ENCODE measurements at places on chromosomes 1 and 21. TPM values are rescaled to one million over a fixed set of nuclear protein-coding genes. Genes with fewer than 3 reads are reported as not detected.
A peak's percentile ranks its signal among the peaks of the same experiment; 100 is the strongest.

The SFN gene
- total RNA-seq = 2.6 TPM

GRCh38 chr21:29904359-29905282, 35.2 kb downstream of the GRIK1 start:
- peak; percentile 17 for DNase-seq

The FCGR2B gene
- not detected for total RNA-seq

- no peak for DNase-seq
Observed at GRCh38 chr1:27869719-27870085, 2.6 kb upstream of the THEMIS2 start.

The FALEC gene
- not detected for total RNA-seq

The INSRR gene
- not detected for total RNA-seq

GRCh38 chr1:160708801-160709200, 2.8 kb downstream of the CD48 start:
- DNase-seq = no peak

DNA sequence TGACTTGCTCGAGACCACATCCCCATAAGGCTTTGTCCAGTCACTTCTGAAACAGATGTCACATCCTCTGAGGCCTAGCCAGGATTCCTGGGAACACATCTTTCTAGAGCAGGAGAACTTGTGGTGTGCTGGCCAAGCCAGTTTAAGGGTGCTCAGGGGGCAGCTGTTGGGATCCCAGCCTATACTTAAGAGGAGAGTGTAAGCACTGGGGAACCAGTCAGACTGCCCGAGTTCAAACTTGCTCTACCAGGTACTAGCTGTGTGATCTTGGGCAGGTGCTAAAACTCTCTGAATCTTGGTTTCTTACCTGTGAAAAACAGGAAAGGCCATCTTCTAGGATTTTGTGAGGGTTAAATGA, 15.6 kb upstream of the LY9 start:
- no peak for DNase-seq

DNA sequence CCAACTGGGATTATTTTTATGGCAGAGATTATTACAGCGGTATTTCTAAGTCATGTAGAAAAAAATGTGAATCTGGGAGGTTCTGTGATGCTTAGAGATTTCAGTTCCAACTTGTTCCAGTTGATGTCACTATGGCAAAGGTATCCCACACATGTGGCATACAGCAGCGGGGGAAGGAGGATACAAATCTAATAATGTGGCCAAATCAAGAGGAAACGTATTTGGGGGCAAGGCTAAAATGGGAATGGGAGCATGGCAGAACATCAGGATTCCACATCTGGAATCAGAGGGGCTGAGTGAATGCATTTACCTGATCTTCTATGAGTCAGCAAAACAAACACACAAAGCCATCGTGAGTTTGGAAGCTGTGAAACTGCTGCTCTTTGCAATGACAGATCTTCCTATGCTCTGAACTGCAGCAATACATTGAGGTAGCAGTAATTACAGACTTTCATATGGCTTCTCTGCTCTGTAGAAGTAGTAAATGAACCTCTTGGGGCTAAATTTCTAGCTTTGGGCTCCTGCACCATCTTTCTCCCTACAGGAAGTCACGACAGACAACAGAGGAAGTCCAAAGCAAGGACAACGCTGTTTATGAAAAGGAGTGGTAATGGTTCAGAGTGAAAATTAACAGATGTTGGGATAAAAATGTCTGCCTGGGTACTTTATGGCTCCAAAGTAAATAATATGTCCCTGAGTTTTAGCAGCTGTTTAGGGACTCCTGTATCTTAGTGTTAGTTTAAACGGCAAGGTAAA, 55.5 kb downstream of the GABPA start:
- DNase-seq = peak; percentile 52

- peak; percentile 70 for DNase-seq
Observed at GRCh38 chr21:34630536-34631143, 15.7 kb upstream of the RCAN1 start.

DNA sequence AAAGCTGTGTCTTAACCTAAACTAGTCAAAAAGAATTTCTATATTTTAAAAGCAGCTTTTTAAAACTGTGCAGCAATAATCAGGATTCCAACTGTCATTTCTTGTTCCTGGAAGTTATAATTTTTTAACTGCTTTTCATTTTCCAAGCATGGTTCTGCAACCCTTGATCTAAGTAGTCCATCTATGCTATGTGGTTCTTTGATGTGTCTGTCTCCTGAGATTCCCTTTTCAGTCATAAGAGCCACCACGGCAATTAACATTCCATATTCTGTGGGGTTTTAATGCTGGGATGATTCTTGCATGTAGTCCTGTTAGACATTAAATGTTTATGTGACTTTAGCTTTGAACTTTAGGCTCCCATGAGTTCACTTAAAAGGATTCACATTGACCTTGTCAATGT, 220.4 kb downstream of the TPR start:
- DNase-seq = no peak

Data from GM23338 (cell line).